ENCODE measurements at places on chromosomes 13 and 19.

DNA sequence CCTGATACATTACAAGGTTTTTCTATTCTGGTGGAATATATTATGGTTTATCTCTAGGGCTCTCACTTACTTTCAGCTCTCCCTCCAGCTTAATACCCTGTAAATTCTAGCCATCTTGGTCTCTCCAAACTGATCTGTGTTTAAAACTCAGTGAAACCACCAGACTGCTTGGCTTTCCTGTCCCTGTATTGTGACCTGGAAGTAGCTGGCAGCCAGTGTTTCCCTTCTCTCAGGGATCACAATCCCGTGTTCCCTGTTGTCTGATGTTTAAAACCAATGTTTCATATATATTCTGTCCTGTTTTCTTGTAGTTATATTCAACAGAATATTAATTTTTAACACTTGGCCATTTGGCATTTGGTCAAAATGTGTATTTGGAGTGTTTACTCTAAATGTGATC is 8.0 kb downstream of the AKAP11 start:
- DNase-seq = no peak

- DNase-seq = no peak
Measured at GRCh38 chr19:13297023-13297422, 146.8 kb downstream of the IER2 start.

DNA sequence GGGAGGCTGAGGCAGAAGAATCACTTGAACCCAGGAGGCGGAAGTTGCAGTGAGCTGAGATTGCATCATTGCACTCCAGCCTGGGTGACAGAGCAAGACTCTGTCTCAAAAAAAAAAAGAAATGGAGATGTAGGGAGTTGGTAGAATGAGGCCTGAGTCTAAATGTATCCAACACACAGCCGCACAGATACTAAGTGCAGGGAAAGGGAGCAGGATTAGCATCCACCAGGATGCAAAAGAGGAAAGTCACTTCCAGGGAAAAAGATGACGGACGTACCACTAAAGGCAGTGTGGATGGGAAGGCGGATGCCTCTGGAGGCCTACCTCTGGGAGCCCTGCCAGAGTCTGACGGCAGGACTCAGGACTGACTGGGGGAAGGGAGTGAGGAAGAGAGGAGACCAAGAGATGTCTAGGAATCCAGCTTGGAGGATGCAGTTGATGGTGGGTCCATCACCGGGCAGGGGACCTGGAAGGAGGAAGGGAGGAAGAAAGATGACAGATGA is 6.8 kb downstream of the FAM98C start:
- DNase-seq = no peak

GRCh38 chr13:30809787-30810186 is 74.4 kb downstream of the ALOX5AP start:
- no peak for DNase-seq

GRCh38 chr13:35630551-35631275 is 154.2 kb upstream of the MAB21L1 start:
- DNase-seq = no peak

DNA sequence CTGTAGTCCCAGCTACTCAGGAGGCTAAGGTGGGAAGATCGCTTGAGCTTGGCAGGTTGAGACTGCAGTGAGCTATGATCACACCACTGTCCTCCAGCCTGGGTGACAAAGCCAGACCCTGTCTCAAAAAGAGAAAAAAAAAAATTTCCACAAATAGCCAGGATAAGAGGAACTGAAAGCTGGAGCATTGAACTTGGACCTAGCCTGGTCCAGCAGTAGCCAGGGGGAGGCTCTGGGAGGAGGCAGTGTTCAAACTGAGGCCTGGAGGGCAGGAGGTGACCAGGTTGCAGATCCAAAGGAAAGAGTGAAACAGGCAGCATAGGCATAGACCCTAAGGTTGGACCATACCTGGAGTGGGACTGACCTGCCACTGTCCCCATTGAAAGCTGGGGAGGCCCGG is 26.9 kb upstream of the PIK3R2 start:
- no peak for DNase-seq

- peak; percentile 41 for DNase-seq
Measured at GRCh38 chr19:3034656-3035541, 5.8 kb upstream of the TLE2 start.
